CD8-positive, alpha-beta memory T cell (primary cell): ENCODE measurements at places on chromosomes 1 and 21.

GRCh38 chr21:14243874-14244273, 27.9 kb downstream of the RBM11 start:
- DNase-seq: no peak

GRCh38 chr1:232344791-232345399, 285.0 kb downstream of the SIPA1L2 start:
- no peak for DNase-seq

DNA sequence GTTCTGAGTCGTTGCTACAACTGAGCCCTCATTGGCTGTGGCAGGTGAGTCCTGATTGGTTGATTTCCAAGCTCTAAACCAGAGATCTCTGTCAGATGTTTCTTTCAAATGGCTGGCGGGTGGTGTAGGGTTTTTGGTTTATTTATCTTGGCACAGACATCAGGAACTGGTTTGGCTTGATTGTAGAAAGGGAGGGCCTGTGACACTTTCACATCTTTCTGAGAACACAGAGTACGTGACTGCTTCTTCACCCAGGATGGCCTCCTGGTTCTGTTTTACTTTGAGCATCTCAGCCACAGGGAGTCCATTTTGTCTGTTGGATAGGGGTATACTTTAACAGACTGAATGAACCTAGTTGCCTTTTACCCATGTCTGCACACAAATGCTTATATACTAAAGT, 89.4 kb upstream of the GPR52 start:
- DNase-seq: no peak

DNA sequence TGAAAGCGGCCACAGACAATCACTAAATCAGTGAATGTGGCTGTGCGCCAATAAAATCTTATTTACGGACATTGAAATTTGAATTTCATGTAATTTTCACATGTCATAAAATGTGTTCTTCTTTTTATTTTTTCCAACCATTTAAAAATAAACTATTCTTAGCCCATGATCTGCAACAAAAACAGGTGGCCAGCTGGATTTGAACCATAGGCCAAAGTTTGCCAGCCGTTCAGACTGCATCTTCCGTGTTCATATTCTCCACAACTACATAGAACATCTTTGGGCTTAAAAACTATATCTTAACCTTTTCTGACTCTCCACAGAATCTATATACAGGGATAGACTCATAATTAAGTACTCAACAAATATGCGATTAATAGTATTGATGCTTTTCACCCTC, 81.2 kb upstream of the RALGPS2 start:
- DNase-seq: no peak

DNA sequence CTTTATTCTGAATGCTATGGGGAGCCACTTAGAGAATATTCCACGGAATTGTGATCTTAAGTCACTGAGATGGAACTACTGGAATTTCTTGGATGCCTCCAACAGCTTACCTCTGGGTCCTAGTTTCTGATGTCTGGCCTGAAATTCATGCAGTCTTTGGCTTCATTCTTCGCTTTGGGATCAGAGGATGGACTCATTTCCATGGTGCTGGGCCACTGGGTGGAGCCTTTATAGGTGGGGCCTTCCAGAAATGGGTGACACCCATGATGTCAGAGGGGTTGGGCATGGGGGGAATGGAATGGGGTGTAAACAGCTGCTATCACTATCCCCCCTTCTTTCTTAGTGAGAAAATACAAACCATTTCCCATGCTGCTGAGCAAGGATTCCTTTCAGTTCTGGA, 73.7 kb upstream of the FGGY start:
- no peak for DNase-seq

DNA sequence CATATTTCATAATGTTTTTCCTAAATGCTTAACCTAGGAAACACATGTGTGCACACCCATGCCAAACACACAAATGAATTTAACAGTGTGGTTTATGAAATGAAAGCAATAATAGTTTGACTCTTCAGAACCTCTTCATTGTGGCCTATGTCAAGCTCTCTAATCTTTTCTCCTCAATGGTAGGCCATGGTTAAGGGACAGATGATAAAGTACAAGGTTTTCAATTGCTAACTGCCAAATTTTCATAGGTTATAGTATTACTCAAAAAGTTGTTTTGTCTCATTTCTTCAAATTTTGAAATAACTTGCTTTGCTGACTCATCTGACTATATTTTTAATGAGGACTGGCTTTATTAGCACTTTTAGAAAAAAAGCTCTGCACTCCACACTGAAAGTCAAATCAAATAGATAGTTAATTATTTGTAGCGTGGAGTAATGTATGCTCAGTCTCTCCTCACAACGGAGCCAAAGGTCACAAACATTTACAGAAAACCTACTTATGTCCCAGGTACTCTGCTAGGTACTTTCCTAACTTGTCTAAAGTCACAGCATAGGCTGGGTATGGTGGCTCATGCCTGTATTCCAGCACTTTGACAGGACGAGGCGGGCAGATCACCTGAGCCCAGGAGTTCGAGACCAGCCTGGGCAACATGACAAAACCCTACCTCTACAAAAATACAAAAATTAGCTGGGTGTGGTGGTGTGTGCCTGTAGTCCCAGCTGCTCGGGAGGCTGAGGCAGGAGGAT, 3.0 kb upstream of the ADCY10 start:
- DNase-seq: no peak
